Right ventricle myocardium superior (tissue), 1 donor: ENCODE measurements at places on chromosomes 4 and X.

DNA sequence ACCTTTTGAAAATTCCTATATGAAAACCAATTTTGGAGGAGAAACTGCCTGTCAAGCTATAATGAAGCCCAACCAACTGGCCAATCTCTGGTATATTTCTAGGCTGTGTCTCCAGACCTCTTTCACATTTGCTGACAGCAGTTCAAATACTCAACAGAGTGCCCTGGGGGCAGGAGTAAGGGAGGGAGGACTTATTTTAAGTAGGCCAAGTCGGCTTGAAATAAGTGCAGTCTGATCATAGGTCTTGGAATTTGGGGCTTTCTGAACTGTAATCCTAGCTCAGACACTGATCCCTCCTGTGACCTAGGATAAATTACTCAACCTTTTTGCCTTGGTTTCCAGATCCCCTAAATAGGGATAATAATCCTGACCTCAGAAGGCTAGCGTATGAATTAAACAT lies 59.4 kb upstream of the SLC7A11 start:
- no peak for DNase-seq

DNA sequence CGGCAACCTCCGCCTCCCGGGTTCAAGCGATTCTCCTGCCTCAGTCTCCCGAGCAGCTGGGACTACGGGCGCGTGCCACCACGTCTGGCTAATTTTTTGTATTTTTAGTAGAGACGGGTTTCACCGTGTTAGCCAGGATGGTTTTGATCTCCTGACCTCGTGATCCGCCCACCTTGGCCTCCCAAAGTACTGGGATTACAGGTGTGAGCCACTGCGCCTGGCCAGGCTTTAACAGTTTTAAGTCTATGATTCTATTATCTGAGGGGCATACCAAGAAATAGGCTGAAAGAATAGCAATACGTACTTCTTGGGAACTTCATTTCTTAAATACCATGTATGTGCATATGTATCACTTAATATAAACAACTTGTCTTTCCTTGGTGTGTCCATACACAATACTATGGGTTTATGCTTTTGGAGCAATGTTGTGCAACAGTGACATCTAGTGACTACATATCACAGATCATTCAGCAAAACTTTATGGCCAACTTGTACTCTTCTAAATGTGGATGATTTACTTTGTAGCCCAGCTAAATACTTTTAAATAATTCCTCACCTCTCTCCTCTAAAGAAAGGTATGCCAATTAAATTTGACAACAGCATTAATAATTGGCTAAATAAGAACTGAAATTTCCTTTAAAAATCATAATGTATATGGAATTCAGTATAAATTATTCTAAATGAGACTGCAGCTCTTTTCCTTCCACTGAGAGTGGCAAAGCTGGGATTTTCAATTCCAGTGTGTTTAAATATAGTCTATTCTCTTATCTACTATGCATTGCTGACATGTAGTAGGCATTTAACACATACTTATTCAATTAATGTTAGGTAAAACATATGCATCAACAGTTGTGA lies 10.4 kb downstream of the SLC9B1 start:
- DNase-seq: no peak

- peak; percentile 69 for DNase-seq
Observed at GRCh38 chrX:55907968-55908607, 190.5 kb downstream of the RRAGB start.

GRCh38 chrX:109742722-109743121 lies 9.7 kb upstream of the ACSL4 start:
- DNase-seq: no peak

GRCh38 chrX:108299101-108299591 lies 139.1 kb downstream of the COL4A6 start:
- no peak for DNase-seq

- no peak for DNase-seq
Observed at GRCh38 chr4:108199881-108200280, 31.1 kb upstream of the LEF1 start.

- no peak for DNase-seq
Observed at GRCh38 chr4:36088542-36088941, 155.8 kb downstream of the ARAP2 start.

GRCh38 chrX:132088864-132089263 lies 39.0 kb downstream of the FRMD7 start:
- DNase-seq: no peak
